ENCODE measurements at places on chromosomes 12 and 14.

- peak; percentile 23 for DNase-seq
Measured at GRCh38 chr14:101721951-101722661, 39.4 kb upstream of the PPP2R5C start.

DNA sequence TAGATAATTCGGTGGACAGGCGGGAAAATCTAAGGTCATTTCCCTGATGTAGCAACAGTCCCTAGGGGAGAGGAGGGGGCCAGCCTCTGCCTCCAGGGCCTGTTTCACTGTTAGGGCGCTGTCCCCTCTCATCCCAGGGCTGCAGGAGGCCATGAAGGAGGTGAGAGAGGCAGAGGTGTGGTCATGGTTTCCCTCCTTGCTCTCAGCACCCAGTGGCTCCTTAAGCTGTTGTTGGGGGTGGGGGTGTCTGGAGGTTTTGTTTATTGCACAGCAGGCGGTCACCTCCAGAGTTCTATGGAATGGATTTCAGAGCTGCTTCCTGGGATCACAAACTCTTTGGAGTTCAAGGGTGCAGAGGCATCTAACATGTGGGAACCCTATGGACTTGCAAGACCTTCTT lies 212.5 kb upstream of the RTL1 start:
- DNase-seq = no peak

DNA sequence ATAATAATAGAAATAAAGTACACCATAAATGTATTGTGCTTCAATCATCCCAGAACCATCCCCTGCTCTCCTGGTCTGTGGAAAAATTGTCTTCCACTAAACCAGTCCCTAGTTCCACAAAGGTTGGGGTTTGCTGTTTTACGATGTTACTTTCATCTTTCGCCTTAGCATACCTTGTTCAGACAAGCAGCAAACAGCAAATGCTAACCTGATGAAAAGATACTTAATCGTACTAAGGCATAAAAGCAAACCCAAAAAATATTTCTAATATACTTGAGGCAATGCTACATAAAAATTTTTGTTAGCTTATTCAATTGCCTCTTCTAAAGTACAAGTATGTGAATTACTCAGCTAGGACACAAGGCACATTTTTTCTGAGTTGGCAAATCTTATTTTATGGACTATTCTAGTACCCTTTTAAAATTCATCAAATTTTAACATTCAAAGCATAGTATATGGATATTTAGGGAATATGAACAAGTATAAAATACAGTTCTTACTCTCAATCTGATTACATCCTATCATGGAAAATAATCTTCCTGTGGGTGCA lies 97.1 kb upstream of the PLEKHG7 start:
- no peak for DNase-seq

DNA sequence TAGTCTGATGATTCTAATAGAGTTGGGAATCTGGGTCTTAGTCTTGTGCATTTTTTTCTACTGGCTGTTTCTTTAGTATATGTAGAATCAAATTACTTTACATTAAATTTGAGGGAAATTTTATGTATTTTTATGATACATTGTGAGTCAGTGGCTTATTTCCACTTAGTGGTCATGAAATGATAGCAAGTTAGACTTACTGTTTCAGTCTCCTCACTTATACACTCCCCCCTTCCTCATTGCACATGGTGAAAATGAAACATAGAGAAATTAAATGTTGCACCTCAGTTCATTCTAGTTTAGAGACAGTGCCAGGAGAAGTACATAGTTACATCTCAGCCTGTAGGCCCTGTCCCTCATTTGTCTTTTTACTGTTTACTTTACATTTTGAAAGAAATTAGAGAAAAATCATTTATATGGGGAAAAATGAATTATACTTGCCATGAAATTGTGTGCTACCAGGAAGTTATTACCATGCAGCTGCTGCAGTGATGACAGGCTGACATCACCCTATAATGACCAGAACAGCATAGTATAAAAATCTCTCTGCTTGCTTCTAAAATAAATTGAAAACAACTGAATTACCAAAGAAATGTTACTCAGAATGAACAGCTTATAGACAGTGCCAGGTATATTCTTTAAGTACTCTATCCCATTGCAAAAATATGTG lies 113.2 kb downstream of the TRMT5 start:
- no peak for DNase-seq

DNA sequence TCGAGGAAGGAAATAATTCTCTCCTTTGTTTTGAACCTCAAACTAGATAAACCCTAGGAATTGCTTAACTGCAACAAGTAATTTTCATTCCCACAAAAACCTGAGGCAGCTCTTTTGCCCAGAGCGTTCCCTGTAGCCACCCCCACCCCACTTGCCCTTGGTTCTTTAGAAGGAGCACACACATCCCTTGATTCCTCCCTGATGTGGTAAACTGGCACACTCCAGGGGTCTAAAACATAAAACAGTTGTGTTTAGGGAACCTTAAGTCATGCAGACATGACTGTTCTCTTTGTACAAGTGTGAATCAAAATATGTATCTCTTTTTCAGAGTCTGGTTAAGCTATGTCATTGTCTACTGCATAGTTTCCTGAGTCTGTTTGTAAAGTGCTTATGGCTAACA lies 14.0 kb downstream of the MAPK1IP1L start:
- DNase-seq = no peak

DNA sequence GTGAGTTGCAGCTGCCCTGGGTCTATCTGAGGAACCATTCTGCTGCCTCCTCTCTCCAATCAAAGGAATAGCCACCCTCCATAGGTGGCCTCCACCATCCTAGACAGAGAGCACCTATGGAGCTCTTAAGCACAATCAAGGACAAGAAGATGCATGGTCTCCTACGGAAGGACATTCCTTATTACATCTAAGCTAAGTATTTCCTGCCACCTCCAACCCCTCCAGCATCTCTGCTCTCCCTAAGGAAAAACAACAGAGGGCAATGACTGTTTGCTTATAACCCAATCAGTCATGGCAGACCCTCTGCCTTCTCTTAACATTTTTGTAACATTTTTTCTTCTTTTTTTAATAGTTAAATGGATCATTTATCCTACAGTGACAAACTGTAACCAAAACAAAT lies 14.8 kb upstream of the OR6J1 start:
- no peak for DNase-seq
